ENCODE measurements at places on chromosomes 2 and 18. TPM values are rescaled to one million over a fixed set of nuclear protein-coding genes. Genes with fewer than 3 reads are reported as not detected.

Gene DSC3
- total RNA-seq, result 0.12 TPM

Gene MEP1B
- not detected for total RNA-seq

Gene SMYD1
- total RNA-seq, result not detected

Gene ZNF892
- 4.5 TPM for total RNA-seq

Gene KCNK3
- 0.44 TPM for total RNA-seq

Gene ARL6IP6
- total RNA-seq, result 21.1 TPM

Gene OSGEPL1
- 18.6 TPM for total RNA-seq

Gene TGFA
- not detected for total RNA-seq

Gene SERPINB12
- not detected for total RNA-seq

Gene CRYBA2
- total RNA-seq, result not detected

Gene ALKAL2
- not detected for total RNA-seq

Gene ANKRD30B
- 0.55 TPM for total RNA-seq

Gene MBD5
- total RNA-seq, result 20.0 TPM

Gene POTEI
- not detected for total RNA-seq

Gene PLA2R1
- 8.0 TPM for total RNA-seq

Gene RAD51AP2
- total RNA-seq, result not detected

Gene CCDC102B
- 13.4 TPM for total RNA-seq

Gene KYNU
- 16.6 TPM for total RNA-seq

Gene GALNT3
- total RNA-seq, result 0.87 TPM

Gene EMILIN1
- total RNA-seq, result 328 TPM

Gene G6PC2
- total RNA-seq, result not detected

Gene REG1B
- not detected for total RNA-seq

Gene TRIM54
- 0.33 TPM for total RNA-seq

Gene PLCL1
- 1.9 TPM for total RNA-seq

Gene MRPS5
- 54.9 TPM for total RNA-seq

Gene CSRNP3
- total RNA-seq, result 1.9 TPM

Gene PTGR3
- total RNA-seq, result 19.6 TPM

Gene SPR
- 18.6 TPM for total RNA-seq

Gene RAPGEF4
- total RNA-seq, result 1.00 TPM

Gene CFAP65
- total RNA-seq, result not detected

Gene NAT8
- not detected for total RNA-seq

Gene HOXD4
- 0.22 TPM for total RNA-seq

Gene RNF152
- 15.4 TPM for total RNA-seq

Gene MYOM1
- total RNA-seq, result 0.22 TPM

Gene SCTR
- total RNA-seq, result not detected

Gene BMP10
- total RNA-seq, result not detected

Gene DYSF
- 0.66 TPM for total RNA-seq

Gene CCL20
- not detected for total RNA-seq

Gene GPR45
- not detected for total RNA-seq

Gene KIF1A
- not detected for total RNA-seq
